ENCODE measurements at places on chromosomes 7 and 10.

DNA sequence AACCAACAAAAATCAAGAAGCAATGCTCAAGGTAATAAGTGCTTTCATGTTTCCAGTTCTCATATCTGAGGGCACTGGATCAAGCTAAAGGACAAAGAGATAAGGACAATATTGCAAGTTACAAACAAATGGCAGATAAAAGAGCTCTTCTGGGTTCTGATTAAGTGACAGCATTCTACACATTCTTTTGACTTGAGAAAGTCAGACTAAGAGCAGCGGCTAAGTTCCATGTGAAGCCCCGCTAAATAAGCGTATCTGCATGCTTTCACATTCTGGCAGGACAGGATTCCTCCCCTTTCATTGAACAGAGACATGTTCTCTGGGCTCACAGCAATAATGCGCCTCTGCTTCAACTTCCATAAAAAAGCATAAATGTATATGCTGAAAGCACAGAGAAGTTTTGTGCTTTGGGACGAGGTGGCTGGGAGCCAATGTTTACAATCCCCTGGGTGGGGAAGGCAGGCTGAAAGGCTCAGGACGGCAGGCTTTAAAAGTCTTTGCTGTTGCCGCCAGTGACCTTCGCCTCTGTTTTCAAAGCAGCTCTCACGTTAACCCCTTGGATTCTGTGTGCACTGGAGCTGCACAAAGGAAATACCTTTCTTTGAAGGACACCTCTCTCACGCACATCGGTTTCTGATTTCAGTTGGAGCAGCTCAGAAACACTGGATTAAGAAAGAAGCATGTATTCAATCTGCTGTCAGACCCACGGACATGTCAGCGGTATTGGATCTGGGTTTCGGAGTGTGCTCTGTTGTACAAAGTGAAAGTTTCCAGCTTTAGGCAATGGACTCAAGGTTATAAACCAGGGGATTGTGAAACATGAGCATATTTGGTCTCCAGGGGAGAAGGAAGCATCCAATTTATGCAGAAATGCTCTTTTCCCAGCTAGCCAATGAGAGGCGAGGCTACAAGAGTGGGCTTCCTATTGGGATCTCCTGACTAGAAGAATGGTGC, 105.4 kb upstream of the FAM133B start:
- no peak for DNase-seq

DNA sequence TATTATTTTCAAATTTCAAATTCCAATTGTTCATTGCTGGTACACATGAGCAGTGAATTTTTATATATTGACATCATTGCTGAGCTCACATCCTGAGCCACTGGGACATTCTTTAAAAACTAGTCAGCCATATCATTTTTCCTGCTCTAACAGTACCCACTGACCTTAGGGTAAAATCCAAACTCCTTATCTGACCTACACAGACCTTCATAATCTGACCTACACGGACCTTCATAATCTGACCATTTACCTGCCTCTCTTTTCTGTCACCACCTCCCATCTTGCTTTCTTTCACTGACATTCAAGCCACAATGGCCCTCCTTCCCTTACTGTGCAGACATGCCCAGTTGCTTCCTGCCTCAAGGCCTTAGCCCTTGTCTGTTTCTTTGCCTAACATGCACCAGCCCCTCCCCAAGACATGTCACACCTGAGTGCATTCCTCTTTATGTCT, 16.1 kb upstream of the CUZD1 start:
- DNase-seq, result no peak

DNA sequence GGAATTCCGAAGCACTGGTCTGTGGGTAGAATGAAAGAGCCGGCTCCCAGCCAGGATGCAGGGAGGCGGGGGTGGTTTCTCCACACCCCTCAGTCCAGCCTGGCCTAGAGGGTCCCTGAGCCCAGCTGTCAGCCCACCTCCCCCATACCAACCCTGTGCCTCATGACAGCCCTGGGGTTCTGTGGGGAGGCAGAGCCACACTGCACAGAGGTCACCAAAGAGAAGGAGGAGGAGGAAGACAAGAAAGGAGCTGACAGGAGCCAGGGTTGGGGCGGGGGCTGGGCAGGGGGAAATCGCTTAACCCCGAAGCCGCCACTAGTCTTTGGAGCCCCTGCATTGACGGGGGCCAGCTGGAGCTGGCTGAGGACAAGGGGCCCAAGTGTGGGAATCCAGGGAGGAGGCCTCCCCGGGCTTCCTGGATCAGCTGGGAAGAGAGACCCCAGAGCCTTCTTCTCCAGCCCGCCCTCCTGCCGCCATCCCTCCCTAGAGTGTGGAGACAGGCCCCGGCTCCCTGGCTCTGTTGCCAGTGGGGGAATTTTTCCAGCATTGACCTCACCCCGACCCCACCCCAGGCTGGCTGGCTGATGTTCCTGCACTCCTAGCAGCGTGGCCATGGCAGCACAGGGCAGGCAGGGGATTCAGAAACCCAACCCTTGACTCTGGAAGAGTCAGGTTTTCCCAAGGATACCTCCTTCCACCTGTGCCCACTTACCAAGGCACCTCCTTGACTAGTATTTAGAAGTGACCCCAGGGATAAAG, 32.5 kb downstream of the KAZALD1 start:
- DNase-seq, result no peak

GRCh38 chr10:12500381-12501303, 151.3 kb downstream of the CAMK1D start:
- no peak for DNase-seq

DNA sequence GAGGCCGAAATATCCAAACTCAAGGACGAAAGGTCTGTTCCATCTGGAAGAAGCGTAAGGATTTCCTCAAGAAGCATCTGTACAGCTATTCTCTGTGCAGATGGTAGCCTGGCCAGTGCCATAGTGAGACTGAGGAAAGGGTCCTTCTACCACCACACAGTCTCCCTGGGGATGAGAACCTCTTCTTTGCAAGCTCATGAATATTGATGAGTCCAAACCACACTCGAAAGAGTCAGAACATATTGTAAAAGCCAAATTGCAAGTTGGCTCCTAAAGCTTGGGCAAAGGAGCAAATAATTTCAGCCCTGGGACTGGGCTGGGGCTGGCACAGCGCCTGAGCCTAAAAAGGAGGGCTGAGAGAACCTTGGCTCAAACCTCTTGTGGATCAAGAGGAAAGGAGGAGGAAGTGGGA, 66.1 kb upstream of the PIP4K2A start:
- DNase-seq, result no peak

DNA sequence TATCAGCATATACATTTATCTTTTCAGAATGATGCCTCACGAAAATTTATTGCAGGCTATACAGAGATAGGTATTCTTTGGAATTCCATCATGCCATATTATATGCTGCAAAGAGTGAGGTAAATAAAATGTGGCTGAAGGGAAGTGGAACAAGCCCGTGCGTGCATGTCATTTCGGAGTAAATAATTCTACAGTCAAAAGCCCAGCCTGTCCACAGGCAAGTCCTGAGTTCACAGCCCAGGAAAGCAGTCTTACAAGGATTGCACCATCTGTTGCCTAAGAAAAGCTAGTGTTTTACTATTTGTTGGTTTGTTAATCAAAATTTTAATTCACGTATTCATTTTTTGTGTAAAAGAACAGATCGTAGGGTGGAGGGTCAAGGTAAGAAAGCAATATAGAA, 292.4 kb upstream of the AKR1E2 start:
- DNase-seq, result no peak

DNA sequence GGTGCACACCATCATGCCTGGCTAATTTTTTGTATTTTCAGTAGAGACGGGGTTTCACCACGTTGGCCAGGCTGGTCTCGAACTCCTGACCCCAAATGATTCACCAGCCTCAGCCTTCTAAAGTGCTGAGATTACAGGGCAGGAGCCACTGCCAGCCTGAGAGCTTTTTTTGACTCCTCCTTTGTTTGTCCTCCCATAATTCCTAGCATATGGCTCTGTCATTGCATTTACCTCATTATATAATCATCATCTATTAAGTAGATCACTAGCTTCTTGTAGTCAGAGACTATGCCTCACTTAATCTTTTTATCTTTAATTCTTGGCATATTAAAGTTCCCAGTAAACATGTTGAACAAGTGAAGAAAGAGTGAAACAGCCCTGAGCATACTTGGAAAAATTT, 82.1 kb downstream of the CPEB3 start:
- DNase-seq, result no peak

GRCh38 chr10:43130770-43131171, 7.5 kb upstream of the CSGALNACT2 start:
- DNase-seq, result no peak

GRCh38 chr7:54917613-54918391, 101.0 kb upstream of the EGFR start:
- DNase-seq, result no peak

DNA sequence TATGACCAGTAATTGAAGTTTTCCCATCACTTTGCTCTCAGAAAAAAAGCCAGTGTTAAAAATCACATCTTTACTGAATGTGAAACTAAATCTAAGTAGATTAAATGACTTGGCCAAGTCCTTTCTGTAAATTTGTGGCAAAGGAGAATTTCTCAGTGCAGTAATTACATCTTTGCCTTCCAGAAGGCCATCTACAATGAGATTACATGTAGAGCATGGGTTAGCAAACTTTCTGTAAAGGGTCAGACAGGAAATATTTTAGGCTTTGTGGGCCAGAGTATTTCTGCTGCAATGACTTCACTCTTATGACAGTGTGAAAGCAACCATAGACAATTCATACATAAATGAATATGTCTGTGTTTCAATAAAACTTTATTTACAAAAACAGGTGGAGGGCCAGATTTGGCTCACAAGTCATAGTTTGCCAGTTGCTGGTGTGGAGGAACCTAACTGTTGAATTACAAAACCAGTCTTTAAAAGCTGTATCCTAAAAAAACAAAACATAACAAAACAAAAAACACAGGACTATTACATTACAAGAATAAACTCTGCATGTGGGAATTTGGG, 191.0 kb downstream of the TAX1BP1 start:
- no peak for DNase-seq

DNA sequence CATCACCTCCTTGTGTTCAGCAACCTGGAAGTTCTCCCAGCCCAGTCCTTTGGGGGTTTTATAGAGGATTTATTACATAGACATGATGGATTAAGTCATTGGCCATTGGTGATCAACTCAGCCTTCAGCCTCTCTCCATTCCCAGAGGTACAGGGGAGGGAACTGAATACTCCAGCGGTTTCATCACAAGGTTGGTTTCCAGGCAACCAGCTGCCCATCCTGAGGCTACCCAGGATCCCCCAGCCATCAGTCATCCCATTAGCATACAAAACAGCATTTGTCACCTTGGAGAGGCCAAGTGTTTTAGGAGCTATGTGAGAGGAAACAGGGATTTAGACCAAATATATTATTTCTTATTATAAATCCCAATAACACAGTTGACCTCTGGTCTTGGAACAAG, 584.8 kb upstream of the NRP1 start:
- DNase-seq, result no peak

DNA sequence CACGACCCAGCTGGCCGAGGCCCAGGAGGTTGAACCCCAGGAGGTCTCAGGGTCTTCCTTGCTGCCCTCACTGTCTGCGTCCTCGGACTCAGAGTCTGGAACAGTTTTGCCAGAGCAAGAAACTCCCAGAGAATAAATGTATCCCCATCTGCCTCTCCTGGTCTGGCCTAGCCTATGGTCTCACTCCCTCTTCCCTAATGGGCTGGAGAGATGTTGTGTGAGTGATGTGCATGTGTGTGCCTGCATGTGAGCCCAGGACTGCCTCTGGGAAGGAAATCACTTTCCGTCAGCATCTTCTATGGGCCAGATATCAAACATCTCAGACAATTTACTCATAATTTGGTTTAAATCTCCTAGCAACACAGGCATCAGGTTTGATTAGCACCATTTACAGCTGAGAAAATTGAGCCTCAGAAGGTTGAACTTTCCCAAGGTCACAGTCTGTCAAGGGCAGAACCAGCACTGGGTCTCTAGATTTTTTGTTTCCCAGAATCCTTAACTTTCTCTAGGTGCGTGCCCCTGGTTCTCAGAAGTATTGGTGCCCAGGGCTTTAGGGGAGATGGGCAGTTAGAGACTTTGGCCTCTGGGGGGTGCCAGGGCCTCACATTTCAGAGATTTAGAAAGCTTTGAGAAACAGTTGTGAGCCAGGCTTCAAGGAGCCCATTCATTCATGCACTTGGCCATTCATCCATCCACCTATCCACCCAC, 4.9 kb downstream of the TMEM270 start:
- DNase-seq, result no peak

DNA sequence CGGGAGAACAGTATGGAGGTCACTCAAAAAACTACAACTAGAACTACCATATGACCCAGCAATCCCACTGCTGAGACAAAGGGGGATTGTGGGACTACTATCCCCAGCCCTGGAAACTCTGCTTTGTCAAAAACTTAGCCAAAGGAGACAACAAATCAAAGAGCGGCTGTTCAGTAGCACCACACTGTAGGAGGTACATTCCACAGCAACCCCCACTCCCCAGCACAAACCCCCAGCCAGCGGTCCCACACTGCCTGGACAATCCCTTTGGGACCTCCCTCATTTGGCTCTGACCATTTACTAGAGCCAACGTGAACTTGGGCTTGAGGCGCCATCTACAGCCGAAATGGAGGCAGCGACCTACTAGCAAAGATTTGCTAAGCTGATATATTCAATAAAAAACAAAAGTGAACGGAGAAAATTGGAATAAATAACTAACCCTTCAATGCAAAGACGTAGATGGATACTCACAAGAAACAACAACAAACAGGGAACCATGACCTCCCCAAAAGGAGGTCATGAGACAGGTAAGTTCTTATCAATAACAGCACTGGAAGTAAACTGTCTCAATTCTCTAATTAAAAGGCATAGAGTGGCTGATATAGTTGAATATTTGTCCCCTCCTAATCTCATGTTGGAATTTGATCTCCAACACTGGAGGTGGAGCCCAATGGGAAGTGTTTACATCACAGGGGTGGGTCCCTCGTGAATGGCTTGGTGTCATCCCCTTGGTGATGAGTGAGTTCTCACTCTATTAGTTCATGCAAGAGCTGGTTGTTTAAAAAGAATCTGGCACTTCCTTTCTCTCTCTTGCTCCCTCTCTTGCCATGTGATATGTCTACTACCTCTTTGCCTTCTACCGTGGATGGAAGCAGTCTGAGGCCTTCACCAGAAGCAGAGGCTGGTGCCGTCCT, 119.0 kb upstream of the KCNMA1 start:
- no peak for DNase-seq

DNA sequence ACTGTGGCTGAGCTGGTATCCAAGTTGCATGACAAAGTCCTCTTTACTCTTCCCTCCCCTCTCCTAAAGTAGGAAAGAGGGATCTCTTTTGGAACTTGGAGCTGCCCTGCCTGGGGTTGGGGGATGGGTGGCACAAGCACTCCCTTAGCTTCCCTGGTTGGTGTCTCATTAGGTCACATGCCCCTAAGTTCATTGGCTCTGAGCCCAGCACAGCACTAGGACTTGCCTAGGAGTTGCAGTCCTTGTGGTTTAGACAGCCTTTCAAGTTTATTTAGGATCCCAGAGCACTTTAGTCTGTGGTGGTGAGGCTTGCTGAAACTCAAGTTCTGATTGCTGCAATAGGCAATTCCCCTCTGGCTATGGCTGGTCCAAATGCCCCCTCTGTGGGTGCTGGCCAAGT, 281.4 kb downstream of the NXPH1 start:
- no peak for DNase-seq

GRCh38 chr10:58631715-58632114, 119.0 kb downstream of the BICC1 start:
- DNase-seq, result no peak

Data from stimulated activated CD8-positive, alpha-beta memory T cell treated with anti-CD3 and anti-CD28 coated beads, Interleukin-7, amount 100 ng/mL, for 1 hour (primary cell).